ENCODE measurements at places on chromosomes 5 and 9.

- no peak for DNase-seq
Measured at GRCh38 chr5:58401701-58402100, 58.2 kb downstream of the PLK2 start.

- no peak for DNase-seq
Measured at GRCh38 chr5:31114817-31115216, 78.7 kb upstream of the CDH6 start.

DNA sequence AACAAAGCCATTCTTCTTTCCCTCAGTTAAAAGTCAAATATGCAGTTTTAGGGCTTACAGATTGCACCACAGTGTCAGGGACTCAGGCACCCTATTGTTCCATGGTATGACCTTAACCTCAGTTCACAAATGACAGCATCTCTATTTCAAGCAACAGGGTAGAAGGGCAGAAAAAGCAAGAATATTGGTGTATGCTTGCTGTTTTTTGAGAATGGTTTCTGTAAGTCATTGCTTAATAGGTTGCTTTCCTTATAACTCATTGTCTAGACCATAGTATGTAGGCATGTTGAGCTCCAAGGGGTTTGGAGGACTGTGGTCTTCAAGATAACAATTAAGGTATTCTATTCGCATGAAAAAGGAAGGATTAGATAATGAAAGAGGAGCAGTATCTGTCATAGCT, 183.5 kb upstream of the EDIL3 start:
- DNase-seq = no peak

- no peak for DNase-seq
Measured at GRCh38 chr5:61229416-61229815, 67.1 kb upstream of the SMIM15 start.

DNA sequence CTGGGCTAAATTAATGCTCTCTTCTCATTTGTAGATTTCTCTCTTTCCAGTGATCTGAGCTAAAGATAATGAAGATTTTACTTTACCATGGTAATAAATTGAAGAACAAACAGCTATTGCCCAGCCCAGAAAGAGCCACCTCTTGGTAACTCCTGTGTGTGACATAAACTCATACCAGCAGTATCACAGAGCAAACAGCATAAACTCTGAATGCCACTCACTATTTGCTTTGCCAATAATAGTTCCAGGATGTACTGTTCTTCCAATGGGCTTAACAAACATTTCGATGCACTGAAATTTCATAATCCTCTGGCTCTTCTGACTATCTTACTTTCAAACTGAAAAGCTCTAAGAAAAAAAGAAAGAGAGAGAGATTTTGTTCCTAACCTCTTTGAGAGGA, 69.8 kb upstream of the RASEF start:
- DNase-seq = no peak

DNA sequence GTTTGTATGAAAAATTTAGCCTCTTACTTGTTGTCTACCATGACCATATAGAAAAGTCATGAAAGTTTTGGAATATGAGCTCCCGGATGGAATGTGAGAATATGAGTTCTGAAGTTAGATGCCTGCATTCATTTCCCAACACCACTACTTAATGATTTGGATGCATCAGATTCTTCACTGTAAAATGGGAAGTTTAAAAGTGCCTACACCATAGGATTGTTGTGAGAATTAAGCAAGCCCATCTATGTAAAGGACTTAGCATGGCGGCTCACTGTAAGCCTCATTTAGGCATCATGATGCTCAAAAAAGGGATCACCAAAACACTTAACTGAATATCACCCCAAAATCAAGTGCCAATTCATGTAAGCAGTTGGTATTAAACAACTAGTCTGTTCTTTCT, 177.3 kb downstream of the RAB3C start:
- no peak for DNase-seq

DNA sequence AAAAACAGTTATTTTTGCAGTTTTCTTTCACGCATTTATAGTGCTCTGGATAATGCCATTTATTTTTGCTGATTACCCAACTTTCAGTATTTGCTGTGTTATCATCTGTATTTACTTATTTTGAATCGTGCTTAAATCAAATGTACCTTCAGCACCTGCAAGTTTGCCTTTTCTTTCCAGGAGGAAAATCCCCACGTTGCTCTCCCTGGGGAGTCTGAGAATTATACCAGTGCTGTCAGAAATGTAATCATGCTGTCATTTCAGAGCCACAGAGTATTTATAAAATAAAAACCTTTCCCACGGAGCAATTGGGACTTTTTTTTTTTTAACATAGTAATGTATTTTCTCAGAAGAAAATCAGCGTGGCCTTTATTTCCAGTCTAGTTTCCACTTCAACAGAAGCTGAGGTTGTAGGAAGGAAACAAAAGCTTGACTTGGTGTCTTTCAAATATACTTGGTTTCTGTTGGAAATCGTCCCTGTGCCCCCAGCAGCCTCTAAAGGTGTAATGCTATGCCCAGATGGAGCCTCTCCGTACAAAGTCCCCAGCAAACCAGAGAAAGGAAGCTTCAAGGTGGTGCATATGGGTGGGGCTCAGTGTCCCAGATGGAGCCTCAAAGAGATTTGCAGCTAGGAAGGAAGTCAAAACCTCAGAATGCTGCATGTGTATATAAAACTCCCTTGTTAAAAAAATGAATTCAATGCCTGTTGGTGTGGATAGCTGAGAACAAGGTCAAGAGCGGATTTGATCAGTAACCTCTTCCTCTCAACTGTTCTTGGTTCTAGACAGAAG, 2.1 kb downstream of the GPR150 start:
- no peak for DNase-seq

DNA sequence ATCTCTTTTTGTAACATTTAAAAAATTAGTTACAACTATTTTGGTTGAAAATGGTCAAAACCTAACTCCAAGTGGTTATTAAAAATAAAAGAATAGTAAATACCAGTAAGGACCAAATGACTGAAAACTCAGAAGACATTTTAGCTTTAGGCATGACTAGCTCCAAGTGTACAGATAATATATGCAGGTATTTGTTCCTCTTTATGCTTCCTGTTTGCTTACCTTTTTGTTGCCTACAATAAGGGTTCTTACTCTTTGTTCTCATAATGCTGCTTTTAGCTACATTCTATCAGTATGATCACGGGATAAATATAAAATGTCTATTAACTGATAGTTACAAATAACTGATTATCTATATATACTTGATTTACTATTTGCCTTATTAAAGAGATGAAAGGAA, 259.6 kb downstream of the CDH12 start:
- DNase-seq = no peak

GRCh38 chr5:122517091-122517490, 205.1 kb downstream of the SNCAIP start:
- no peak for DNase-seq

GRCh38 chr5:122081541-122081940, 3.5 kb upstream of the LOX start:
- DNase-seq = no peak

DNA sequence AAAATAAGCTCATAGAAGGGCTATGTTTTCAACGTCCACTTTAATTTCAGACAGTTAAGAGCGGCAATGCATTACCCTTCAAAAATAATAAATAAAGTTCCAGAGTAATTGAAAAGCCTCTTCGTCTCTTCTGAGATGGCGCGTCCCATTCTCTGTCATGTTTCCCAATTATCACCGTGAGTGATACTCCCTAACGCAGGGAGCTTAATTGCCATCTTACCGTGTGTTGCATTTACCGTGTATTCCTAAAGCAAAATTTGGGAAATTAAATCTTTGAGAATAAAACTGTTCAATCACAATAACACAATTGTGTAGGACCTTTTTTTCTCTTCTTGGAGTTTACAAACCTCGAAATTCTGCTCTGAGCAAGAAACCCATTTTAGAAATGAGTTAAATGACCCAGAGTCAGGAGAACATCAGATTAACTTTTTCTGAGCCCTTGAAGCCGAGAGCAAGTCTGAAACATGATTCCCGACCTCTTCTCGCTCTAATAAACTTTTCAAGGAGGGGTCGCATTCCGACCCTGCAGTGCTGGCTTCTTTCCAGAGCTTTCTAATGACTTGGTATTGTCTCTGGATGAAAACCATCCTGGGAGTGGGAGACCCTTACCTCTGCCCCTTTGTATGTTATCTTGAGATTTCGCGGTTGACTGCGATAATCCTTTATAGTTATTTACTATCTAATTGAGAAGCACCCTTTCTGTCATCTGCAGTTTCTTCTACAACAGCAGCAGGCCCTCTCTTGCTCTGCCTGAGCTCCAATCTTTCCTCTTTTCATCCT, 251.5 kb downstream of the FSTL4 start:
- no peak for DNase-seq

GRCh38 chr9:135329571-135330306, 149.8 kb upstream of the PPP1R26 start:
- DNase-seq = no peak

DNA sequence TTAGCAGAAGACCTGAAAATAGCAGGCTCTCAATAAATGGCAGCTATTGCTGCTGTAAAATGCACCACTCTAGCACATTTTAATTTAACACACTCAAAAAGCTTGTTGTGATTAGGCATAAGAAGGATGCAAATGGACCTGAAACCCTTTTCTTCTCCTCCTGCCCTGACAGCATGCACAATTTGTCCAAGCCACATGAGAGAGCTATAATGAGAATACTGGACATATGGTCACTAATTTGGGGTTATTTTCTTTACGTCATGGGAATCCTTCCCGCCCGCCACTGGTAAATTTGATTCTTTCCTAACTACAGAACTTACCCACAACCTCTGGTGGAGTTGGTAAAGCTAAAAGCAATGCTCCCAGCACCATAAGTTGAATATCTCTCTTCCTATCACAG, 62.1 kb downstream of the TRIM32 start:
- DNase-seq = no peak

- no peak for DNase-seq
Measured at GRCh38 chr5:153350175-153350883, 140.1 kb upstream of the GRIA1 start.

DNA sequence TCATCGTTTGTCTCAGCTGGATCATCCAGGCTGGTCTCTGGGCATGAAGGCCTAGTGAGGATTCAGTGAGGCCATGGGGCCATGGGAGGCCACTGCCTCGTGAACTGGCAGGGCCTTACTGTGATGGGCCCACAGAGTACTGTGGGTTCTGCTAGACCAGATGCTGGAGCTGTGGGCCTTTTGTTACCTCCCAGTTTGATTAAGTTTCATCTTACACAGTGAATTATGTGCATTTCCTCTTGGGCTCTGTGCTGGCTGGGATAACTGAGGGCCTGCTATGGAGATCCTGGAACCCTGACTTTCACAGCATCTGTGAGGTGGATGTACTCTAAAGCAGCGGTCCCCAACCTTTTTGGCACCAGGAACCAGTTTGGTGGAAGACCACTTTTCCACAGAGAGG, 19.7 kb upstream of the SLC25A48 start:
- DNase-seq = no peak

DNA sequence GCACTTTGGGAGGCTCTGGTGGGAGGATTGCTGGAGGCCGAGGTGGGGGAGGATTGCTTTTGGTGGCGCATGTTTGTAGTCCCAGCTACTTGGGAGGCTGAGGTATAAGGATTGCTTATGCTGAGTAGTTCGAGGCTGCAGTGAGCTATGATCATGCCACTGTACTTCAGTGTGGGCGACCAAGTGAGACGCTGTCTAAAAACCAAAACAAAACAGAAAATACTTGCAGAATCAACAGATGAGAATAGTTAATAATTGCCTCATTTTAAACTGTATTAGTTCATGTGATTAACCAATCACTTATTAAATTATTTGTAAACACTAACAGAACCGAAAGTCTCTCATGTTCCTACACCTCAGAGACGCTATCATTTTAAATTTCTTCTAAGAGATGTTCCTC, 118.1 kb downstream of the CCDC171 start:
- DNase-seq = no peak

DNA sequence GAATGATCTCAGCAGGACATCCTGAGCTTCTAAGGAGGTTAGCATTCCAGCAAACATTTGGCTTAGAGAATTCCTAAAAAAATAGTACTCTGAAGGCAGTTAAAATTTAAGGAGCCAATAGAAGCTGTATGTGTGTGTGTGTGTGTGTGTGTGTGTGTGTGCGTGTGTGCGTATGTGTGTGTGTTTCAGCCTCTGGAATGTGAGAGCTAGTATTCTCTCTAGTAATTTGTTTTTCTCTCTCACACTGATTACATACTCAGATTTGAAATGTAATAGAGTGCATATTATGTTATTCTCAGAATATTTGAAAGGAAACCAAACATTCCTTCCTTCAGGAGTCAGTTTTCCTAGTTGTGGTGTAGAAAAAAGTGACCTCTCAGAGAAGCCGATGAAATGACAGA, 279.6 kb downstream of the TMEM38B start:
- DNase-seq = peak; percentile 80

DNA sequence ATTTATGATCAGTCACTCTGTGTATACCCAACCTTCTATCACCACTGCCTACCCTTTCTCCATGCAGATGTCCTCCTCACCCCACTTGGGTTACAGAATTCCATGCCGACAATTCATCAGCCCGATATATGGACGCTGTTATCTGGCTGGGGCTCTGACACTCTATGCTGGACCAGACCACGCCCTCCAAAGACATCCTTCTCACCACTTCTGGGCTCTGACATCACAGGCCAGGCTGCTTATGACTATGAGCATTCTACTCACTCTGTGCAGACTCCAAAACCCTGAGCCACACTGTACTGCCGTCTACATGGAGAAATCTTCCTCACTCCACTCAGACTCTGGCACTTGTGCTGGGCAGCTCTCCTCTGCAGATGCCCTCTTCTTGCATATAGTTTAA, 7.6 kb upstream of the AK3 start:
- DNase-seq = no peak

- DNase-seq = no peak
Measured at GRCh38 chr9:129586685-129587084, 34.2 kb downstream of the C9orf50 start.

GRCh38 chr9:134783699-134784039, 96.9 kb upstream of the FCN2 start:
- no peak for DNase-seq

GRCh38 chr5:58871648-58872242, 288.9 kb downstream of the RAB3C start:
- DNase-seq = peak; percentile 22

DNA sequence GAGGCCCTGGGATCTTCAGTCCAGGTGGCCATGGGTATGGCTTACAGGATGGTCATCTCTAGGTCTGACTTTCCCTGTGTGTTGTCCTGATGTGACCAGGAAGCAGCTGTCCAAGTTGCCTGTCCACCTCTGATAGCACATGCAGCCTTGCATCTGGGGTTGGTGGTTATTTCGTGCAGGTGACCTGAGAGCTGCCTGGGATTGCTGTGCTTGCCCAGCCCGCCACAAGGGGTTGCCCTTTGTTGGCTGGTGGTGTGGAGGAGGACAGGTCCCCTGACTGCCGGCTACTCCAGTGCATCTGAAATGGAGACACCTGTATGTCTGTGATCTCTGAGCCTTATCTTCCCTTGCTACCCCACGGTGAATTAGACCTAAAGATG, 212.6 kb downstream of the ARHGAP26 start:
- DNase-seq = no peak

DNA sequence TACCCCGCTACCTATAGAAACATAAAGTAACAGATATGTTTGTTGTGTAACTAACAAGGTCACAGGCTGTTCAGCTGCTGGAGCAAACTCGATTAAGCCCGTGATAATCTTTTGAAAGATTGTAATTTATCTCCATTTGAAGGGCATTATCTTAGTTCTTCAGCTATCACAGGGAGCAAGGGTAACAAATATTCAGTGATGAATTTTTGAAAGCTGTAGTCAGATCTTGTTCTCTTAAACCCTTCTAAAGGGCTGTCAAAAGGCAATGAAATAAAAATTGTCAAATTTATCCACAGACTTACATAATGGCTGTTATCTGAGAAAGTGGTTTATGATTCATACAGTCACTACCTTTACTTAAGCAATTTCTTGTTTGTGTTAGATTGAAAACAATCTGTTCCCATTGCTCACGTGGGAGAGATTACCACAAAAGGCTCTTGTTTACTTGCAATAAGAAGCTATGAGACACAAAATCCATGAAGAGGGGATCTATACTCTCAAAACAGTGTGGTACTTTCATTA, 78.3 kb upstream of the ZNF608 start:
- DNase-seq = no peak
